ENCODE measurements at places on chromosomes 1 and 21.

GRCh38 chr1:221888801-221889200 lies 146.9 kb upstream of the DUSP10 start:
- no peak for DNase-seq

DNA sequence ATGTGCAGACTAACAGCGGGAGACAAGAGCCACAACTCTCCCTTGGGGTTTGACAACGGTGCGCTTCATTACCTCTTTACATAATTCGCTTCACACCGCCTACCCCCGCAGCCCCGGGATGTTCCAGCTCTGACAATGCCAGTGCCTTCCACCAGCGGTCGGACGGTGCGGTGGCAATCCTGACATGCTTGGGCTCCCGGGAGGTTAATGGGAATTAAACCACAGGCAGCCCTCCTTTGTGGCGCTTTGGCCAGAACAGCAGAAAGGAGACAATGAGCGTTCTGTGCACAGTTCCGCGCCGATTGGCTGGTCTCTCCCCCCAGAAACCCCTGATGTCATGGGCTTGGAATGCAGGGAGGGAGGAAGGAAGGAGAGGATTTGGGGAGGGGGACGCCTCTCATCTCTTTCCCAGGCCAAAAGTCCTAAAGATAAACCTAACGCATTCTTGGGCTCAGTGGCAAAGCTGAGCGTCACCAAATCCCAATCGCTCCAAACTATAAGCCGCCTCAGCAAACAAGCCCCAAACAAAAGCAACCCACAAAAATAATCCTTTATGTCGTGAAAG lies 1.3 kb downstream of the CNN3 start:
- peak; percentile 44 for DNase-seq

DNA sequence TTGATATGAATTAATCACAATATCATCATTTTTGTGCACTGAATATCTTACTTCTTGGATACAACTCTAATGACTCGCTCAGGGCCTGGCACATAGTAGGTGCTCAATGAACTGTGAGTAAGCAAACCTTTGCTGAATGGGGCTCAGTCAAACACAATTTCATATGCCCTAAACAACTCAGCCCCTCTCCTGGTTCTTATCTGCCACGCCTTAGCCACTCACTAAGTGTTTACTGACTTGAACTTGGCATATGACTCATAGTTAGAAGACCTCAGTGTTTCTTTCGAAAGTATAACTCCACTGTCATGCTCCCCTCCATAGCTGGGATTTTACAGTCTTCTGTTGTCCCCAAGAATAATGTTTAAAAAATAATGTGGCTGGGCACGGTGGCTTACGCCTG lies 4.8 kb upstream of the IFNLR1 start:
- DNase-seq: no peak

GRCh38 chr1:223776075-223776814 lies 63.9 kb downstream of the CAPN2 start:
- no peak for DNase-seq

GRCh38 chr1:162993846-162994245 lies 75.3 kb upstream of the RGS4 start:
- DNase-seq: no peak

DNA sequence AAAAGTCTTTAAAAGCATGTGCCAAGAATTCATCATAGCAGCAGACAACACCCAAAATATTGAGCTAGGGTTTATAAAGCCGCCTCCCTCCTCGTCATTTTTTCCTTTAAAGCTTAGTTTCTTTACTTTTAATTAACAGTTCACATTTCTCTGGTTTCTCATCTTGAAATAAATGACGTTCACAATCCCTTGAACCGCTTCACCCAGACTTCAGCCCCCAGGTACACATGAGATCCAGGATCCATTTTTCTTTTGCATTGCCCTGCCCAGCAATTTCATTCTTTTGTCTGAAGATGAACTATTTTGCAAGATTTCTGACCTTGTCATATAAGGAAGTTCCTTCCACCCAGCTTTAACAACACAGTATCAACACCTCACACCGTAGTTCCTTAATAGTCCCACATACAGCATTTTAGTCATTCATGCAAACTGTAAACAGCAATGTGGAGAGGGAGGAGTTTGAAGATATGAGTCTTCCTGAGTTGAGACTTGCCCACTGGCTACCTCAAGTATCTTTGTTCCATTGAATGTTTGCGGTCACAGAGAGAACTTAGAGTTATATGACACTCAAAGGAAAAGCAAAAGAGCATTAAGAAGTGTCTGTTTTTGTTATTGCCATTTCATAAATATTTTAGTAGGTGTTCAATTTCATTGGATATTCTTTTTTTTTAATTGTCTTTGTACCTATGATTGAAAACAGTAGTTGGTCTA lies 35.3 kb upstream of the CACYBP start:
- DNase-seq: no peak

GRCh38 chr1:11868331-11868980 lies 9.7 kb upstream of the NPPB start:
- no peak for DNase-seq

DNA sequence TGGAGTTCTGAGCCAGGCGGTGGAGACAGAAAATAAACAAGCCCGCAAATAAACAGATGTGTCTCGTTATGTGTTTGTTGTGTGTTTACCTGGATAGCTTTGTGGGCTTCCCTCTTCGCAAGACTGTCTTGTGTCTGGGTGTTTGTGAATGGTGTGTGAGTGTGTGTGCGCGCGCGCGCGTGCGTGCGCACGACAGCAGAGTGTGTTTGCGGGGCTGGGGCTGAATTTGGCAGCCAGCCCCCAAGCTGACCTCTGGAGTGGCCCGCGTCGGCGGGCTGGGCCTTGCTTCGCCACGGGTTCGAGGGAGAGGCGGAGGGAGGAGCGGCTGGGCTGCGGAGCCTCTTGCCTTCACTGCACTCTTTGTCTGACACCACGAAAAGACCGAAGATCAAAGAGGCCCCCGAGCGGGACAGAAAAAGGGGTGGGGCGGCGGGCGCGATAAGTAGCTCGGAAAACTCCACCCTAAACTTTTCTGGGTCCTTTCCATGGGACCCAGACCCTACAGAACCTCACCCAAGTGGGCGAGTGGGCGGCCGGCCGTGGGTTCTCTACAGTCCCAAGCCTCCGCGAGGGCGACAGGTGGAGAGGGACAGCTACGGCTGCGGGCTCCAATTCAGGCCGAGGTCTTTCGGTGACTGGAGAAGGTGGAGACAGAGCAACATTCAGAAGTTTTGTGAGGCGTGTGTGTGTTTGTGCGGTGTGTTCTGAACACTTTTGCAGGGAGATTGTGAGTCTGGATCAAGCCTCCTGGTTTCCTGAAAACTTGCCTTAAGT lies 14.5 kb downstream of the PAX7 start:
- DNase-seq: no peak

GRCh38 chr1:235320521-235321179 lies 7.3 kb downstream of the ARID4B start:
- DNase-seq: no peak

- no peak for DNase-seq
Observed at GRCh38 chr1:248111157-248111556, 16.2 kb downstream of the OR2L13 start.

GRCh38 chr1:163056831-163057230 lies 12.3 kb upstream of the RGS4 start:
- no peak for DNase-seq

GRCh38 chr21:26041431-26042180 lies 129.0 kb downstream of the APP start:
- DNase-seq: no peak

- no peak for DNase-seq
Observed at GRCh38 chr1:169765580-169766331, 29.0 kb downstream of the METTL18 start.

DNA sequence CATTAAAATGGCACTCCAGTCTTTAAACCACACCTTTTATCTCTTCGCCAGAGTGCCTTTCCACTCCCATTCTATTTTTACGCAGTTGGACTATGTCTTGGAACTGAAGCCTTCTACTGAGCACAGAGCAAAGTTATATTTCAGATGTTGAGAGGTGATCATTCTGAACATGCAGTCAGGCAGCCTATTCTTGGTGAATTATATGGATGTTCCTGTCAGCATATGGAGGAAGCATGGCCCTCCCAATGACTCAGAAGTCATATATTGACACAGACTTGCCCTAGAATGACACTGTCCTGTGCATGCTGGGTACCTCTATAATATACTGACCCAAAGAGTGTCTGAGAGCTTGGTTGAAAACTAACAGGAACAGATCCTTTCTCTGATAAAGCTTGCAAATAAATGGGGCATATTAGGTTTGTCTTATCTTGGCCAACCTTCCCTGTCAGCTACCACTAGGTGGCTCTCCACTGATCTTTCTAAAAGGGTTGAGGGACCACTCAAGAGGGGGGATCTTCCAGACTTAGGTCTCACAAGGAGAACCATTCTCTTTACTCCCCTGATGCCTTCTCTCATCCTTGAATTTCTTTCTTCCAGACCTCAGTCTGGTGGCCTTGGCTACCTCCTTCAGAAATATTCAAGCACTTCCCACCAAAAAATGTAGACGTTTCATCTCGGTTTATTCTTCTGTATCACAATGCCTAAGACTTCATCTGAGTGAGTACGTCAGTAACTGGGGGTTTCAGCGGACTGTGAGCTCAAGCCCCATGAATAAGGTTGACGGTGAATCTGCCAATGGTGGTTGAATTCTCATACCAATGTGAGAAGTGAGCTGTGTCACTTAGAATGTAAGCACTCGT lies 11.8 kb upstream of the ALG14 start:
- peak; percentile 7 for DNase-seq

DNA sequence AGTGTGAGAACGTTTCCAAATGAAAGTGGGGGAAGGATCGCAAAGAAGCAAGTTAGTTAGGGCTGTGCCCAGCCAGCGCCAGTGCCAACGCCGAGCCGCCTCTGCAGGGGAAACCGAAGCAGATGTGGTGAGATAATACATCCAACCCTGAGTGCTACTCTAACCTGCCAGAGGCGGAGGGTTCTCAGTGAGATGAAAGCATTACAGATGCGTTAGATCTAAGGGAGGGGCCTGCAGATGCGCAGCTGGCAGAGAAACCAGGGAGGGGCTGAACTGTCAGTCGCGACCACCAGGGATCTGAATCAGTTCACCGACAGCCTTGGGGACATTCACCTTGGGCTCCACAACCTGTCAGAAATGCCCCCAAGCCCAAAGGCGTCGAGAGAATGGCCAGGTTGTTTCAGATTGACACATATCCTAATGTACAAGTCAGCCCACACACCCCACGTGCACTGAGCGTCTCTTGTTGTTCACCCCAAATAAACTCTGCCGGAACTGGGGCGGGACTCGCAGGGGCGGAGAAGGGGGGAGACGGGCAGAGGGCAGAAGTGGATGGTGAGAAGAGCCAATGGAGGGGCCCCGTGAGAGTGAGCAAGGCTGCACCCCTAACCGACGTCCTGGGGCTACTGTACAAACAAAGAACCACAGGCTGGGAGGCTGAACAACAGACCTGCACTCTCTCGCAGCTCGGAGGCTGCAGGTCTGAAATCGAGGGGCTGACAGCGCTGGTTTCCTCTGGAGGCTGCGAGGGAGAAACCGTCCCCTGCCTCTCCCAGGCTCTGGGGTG lies 8.7 kb upstream of the UMODL1 start:
- no peak for DNase-seq

DNA sequence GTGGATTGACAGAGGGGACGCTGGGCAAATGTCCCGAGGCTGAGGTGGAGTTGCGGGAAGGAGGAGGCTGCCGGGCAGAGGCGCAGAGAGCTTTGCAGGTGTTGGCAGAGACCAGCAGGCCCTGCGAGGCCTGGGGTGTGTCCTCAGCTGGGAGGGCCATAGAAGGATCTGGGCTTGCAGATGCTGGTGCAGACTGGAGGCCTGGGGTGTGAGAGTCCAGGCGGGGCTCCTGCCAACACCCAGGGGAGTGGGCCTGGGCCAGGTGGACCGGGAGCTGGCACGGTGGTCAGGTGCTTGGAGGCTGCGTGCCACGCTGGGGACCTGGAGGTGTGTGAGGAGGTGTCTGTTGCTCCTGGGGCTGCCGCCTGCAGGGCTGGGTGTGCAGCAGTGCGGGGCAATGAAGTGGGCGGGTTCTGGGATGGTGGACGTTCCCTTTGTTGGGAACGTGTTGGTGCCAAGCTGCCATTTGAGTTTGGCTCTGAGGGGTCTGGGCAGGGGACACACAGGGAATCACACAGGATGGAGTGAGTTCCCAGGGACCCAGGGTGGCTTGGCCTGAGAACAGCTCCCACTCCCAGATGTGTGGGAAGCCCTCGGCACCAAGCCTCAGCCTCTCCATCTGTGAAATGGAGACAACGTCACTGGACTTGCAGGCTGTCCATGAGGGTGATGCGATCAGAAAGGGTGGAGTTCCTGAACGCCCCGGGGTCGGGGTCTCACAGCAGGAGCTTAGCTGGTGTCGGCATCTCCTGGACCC lies 39.9 kb upstream of the POFUT2 start:
- DNase-seq: no peak

DNA sequence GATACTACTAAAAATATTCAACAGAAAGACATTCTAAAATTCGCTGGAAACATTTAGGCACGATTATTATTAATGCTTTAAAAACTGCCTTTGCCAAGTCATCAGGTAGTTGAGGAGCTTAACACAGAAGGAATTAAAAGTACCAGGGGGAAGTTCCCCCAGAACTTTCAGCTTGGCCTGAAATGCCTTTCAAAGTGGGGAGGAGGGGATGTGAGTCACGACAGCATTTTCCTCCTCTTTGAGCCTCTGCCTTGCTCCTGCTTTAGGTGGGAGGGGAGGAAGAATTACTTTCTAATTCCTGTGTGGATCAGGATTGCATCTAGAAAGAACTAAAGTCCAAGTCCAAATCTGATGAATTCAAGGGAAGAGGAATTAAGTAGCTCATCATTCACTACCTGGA lies 183.7 kb downstream of the CLIC6 start:
- DNase-seq: no peak

GRCh38 chr1:244654108-244655038 lies 1.4 kb downstream of the DESI2 start:
- DNase-seq: no peak

Measured in NCI-H2081 (cell line).